PC-3 (cell line): ENCODE measurements at places on chromosomes 5 and 9.

- DNase-seq = no peak
Observed at GRCh38 chr5:121025671-121026070, 561.6 kb downstream of the PRR16 start.

DNA sequence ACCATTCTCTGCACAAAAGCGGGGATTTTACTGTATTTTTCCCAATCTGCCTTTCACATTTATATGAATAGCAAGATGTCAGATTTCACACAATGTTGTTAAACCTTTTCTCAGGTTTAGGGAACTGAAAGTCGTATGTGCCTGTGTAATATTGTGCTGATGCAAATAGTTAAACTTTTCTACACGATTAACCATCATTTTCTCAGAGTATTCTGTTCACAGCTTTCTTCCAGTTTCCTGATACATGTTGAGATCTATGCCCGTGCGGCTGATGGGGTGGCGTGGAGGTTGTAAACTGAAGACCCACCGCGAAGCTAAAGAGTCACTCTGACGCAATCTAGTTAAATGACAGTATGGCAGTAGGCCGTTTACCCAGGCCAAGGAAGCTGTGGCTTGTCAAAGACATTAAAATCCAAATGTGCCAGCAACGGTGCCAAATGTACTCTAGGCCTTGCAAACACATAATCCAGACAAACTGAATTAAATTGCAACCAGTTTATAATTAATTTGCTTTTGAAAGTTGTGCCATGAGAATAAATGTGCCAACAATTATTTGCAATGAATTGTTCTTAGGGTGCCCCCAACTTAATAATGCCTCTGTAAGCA is 145.7 kb downstream of the EBF1 start:
- DNase-seq = no peak

GRCh38 chr9:6805532-6805931 is 47.8 kb downstream of the KDM4C start:
- no peak for DNase-seq

GRCh38 chr5:14495301-14495700 is 86.3 kb upstream of the OTULINL start:
- no peak for DNase-seq

DNA sequence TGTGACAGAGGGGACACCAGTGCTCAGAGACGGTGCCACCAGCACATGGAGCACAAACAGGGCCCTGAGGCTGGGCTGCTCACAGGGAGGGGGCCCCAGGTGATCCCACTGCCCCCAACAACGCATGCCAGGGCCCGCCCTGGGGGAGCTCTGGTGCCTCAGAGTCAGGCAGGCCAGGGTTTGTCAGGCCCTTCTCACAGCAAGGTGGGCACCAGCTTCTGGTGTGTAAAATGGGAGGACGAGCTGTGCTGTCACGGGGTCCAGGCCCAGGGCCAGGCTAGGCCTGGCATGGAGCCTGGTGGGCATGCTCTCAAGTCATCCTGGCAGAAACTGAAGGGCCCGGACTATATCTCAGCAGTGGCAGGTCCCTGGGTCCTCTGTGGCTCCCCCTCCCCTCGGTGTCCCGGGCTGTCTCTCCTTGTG is 34.5 kb downstream of the PRRT1B start:
- DNase-seq = no peak
